ENCODE measurements at places on chromosomes 11 and 22.

GRCh38 chr22:45645150-45645525 lies 26.5 kb upstream of the ATXN10 start:
- no peak for DNase-seq

- DNase-seq: no peak
These were observed 42.6 kb upstream of the SCUBE2 start for GRCh38 chr11:9133956-9134355.

GRCh38 chr11:77253690-77254089 lies 47.8 kb downstream of the GDPD4 start:
- no peak for DNase-seq

- DNase-seq: no peak
These were observed 12.3 kb upstream of the SCUBE2 start for GRCh38 chr11:9103542-9104276.
